NCI-H524 (cell line): ENCODE measurements at places on chromosomes 16 and 17.

GRCh38 chr17:16875662-16876061 lies 96.3 kb downstream of the TNFRSF13B start:
- no peak for DNase-seq

- DNase-seq: peak; percentile 60
Measured at GRCh38 chr16:70250748-70251628, 752 bp downstream of the EXOSC6 start.

DNA sequence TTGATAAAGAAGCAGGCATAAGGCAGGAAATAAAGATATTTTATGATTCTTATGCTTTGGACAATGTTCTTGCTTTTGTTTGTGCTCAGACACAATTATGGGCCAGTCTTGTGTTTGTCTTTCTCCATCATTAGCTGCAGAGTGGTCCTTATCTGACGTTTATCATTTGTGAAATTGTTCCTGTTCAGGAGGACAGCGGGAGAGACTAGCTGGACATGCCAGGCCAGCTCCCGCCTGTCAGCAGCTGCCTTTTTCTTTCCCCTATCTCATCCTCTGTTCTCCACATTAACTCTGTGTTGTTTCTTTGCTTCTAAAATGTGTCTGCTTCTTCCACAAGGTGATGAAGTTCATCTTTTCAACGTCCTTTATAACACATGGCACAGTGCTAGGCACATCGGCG lies 333.5 kb downstream of the NPIPA8 start:
- DNase-seq: no peak

GRCh38 chr16:4316108-4316863 lies 419 bp downstream of the GLIS2 start:
- DNase-seq: no peak

GRCh38 chr17:56761387-56761786 lies 72.3 kb downstream of the C17orf67 start:
- no peak for DNase-seq

- peak; percentile 26 for DNase-seq
Measured at GRCh38 chr16:49168126-49168525, 113.5 kb downstream of the CBLN1 start.

- no peak for DNase-seq
Measured at GRCh38 chr16:2709588-2709984, 10.4 kb downstream of the PRSS27 start.

DNA sequence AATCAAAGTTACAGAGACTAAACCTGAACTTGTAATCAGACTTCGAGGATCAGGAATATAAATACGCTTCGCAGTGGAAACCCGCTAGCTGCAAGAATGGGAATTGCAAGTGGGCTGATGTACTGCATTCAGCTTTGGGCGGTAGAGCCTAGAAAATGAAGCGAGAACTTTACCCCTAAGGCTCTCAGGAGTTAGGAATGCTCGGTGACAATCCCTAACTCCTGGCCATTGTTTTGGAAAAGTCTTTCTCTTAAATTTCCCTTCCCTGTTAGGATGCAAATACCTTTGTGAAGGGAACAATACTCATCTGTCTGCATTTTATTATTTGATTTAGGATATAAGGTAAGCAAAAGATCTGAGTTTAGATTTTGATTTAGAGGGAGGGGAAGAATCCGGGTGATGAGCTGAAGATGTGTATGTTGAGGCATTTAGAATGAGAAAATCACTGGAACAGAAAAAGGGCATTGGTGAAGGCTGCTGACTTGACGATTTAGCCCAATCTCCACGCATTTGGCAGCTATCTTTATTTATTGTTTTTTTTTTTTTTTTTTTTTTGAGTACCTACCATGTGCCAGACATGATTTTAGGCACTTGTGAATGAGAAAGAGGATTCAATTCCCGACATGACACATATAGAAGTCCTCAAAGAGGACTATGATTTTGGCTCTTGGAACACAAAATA lies 2.2 kb upstream of the TOX3 start:
- no peak for DNase-seq

- peak; percentile 45 for DNase-seq
Measured at GRCh38 chr16:70253291-70254106, 1.8 kb upstream of the EXOSC6 start.

- no peak for DNase-seq
Measured at GRCh38 chr16:82384017-82384416, 214.0 kb upstream of the MPHOSPH6 start.

GRCh38 chr17:68511671-68512246 lies 471 bp upstream of the PRKAR1A start:
- peak; percentile 85 for DNase-seq

DNA sequence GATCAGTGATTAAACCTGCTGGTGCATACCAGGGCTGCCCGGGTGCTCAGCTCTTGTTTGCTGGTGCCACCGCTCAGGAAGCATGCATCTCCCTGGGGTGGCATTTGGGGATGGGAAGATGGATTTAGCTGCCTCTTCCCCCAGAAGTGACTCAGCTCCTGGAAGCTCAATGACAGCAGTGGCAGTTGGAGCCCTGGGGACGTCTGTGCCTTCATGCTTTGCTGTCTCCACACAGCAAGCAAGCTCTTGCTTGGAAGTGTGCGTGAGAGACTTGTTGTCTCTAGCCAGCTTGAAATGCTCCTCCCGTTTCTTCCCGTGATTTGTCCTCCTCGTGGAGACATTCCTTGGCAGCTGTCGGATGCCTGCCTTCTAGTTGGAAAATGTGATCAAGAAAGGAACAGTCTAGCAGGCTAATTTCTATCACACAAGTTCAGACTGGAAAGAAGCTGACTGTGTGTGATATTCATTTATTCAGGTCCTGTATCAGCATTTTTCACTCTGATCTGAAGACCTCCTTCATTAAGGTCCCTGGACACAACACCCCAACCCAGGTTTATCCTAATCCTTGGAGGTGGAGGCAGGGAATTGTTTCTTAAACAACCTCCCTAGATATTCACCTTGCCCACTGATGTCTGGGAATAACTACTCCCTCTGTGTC lies 73.0 kb downstream of the BMERB1 start:
- no peak for DNase-seq

GRCh38 chr16:30030011-30030685 lies 923 bp downstream of the TLCD3B start:
- peak; percentile 74 for DNase-seq

DNA sequence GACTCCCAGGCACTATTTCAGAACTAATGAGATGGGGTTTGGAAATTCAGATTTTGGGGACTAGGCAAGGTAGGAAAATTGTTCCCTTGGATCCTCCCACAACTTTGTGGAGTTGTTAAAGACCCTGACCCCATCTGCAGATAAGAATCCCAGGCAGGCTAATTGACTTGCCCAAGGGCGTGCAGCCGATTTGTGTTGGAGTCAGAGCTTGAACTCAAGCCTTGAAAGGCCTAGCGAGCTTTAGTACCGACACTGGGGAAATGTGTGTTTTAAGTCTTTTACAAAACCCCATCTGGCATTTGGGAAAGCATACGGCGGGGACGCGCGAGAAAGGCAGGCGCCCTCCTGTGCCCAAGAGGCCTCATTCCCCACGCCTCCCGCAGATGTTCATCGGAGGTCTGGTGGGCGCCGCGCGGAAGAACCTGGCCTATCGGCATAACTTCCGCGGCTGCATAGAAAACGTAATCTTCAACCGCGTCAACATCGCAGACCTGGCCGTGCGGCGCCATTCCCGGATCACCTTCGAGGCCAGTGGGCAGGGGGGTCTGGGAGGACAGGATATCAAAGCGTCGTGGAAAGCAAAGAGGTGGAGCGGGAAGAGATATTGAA lies 4.3 kb downstream of the CNTNAP1 start:
- DNase-seq: peak; percentile 65

DNA sequence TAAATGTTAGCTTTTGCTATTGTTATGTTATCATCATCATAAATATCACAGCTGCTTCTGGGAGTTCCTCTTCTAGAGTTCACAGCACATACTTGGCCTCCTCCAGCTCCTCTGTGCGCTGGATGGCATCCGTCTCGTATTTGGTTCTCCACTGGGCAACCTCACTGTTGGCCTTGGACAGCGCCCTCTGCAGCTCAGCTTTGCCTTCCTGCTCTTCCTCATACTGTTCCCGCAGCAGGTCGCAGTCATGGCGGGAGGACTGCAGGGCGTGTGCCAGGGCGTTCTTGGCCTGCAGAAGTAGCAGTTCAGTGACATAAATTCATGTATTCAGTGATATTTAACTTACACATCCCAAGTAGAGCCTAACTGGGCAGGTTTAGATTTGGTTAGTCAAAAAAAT lies 23.4 kb downstream of the MYH8 start:
- no peak for DNase-seq

DNA sequence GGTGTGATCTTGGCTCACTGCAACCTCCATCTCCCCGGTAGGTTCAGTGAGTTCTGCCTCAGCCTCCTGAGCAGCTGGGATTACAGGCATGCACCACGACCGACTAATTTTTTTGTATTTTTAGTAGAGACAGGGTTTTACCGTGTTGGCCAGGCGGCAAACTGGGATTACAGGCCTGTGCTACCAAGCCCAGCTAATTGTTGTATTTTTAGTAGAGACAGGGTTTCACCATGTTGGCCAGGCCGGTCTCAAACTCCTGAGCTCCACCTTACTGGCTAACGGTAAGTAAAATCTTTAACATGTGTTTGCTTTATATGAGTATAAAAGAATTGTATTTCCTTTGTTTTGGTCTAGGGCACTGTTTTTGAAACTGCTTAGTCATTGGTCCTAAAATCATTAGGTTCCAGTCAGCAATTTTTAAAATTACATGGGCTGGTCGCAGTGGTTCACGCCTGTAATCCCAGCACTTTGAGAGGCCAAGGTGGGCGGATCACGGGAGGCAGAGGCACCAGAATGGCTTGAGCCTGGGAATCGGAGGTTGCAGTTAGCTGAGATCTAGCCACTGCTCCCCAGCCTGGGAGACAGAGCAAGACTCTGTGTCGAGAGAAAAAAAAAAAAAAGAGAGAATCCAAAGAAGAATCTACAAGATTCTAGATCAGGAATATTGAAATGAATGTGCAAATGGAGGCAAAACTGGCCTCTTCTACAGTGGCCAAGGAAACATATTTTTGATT lies 3.6 kb downstream of the FLYWCH1 start:
- DNase-seq: no peak

DNA sequence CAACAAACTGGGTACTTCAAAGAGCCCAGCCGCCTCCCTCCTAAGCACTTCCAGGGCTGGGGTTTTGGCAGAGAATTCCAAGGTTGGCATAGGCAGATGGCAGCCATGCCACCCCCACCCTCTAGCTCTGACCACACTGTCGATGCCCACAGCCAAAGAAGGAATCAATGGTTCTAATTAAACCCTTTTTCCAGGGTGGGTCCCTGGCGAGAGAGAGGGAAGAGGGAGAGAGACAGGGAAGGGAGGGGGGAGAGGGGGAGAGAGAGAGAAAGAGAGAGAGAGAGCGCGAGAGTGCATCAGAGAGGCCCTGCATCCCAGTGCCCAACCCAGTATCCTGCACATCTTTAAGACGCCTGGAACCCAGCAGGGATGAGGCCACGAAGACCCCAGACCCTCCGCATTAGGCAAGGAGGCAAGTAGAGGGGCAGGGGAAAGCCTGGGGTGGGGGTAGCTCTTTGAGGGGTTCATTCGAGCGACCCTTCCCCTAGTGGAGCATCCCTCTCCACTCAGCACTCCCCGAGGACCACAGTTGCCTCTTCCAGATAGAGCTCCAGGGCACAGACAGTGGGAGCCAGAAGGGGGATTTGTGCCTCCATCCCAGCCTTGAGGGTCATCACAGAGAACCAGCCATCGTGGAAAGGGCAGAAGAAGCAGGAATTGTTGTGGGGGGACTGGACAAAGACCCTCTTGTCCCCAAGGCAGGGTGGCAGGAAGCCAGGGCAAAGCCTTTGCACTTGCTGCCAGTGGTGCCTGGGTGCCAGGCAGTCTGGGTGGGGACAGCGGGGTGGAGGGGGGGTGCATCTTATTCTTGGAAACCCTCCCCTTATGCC lies 2.6 kb downstream of the SRCIN1 start:
- DNase-seq: no peak

DNA sequence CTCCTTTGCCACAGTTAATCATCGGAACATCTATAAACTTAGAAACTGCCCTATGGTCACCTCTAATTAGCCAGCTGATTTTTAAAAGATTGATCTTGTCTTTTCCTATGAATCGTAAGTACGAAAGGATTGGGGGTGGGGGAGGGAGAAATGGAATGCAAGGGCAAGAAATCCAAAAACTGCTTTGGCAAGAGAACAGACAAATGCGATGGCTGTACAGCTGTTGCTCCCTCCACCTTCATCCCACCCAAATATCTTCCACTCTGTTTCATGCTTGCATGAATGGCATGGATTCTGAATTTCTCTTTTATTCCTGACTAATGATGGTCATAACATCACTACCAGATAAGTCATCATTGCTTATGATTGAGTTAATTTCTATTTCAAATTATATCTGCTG lies 165.7 kb downstream of the STX8 start:
- DNase-seq: no peak
